Peyer's patch (tissue), 4 donors: ENCODE measurements at places on chromosomes 13 and 19.
A peak's percentile ranks its signal among the peaks of the same experiment; 100 is the strongest.

DNA sequence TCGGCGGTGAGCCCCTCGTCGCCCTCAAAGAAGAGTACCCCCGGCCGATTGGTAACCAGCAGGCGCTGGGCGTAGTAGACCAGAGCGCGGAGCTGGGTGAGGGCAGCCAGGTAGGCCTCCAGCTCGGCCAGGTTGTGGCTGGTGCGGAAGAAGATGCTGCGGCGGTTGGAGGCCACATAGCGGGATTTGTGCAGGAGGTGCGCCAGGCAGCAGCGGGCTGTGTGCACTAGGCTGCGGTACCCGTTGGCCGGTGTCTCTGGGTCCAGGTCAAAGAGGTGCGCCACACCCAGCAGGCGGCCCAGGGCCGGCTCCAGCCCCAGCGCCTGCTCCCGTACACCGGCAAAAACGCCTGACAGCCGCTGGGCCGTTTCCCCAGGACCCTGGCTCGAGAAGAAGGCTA lies 16.8 kb downstream of the LIPE start:
- H3K4me3 ChIP-seq, result no peak overlapping the region
- H3K27me3 ChIP-seq, result no peaks in the 10 kb centered on the region
- H3K36me3 ChIP-seq, result no peaks in the 10 kb centered on the region
- no peak overlapping the region for H3K27ac ChIP-seq

DNA sequence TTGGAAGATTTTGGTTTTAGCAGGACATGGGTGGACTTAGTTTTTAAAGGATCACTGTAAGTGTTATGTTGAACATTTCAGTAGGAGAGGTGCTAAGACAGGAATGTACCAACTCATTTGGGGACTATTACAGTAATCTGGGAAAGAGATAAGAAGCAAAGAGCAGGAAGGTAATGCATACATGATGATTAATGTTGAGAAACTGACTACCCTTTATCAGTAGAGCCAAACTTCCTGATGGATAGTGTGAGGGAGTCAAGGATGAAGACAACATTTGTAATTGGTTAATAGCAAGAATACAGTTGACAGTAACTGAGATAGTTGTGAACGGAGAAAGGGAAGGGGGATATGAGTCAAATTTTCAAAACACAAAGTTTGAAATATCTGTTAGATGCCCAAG lies 421.9 kb upstream of the PRR20A start:
- H3K27ac ChIP-seq, result no peak overlapping the region
- no peaks in the 10 kb centered on the region for H3K36me3 ChIP-seq
- H3K27me3 ChIP-seq, result no peaks in the 10 kb centered on the region
- H3K4me1 ChIP-seq, result no peaks in the 10 kb centered on the region

- H3K27ac ChIP-seq, result no peak overlapping the region
- H3K36me3 ChIP-seq, result no peaks in the 10 kb centered on the region
- H3K4me3 ChIP-seq, result no peak overlapping the region
- no peaks in the 10 kb centered on the region for H3K27me3 ChIP-seq
These were observed 3.4 kb downstream of the PBX4 start for GRCh38 chr19:19615086-19615485.

- no peaks in the 10 kb centered on the region for H3K36me3 ChIP-seq
- no peaks in the 10 kb centered on the region for H3K27me3 ChIP-seq
- no peak overlapping the region for H3K27ac ChIP-seq
- H3K4me3 ChIP-seq, result no peak overlapping the region
These were observed 91.8 kb downstream of the LRCH1 start for GRCh38 chr13:46644816-46645215.

DNA sequence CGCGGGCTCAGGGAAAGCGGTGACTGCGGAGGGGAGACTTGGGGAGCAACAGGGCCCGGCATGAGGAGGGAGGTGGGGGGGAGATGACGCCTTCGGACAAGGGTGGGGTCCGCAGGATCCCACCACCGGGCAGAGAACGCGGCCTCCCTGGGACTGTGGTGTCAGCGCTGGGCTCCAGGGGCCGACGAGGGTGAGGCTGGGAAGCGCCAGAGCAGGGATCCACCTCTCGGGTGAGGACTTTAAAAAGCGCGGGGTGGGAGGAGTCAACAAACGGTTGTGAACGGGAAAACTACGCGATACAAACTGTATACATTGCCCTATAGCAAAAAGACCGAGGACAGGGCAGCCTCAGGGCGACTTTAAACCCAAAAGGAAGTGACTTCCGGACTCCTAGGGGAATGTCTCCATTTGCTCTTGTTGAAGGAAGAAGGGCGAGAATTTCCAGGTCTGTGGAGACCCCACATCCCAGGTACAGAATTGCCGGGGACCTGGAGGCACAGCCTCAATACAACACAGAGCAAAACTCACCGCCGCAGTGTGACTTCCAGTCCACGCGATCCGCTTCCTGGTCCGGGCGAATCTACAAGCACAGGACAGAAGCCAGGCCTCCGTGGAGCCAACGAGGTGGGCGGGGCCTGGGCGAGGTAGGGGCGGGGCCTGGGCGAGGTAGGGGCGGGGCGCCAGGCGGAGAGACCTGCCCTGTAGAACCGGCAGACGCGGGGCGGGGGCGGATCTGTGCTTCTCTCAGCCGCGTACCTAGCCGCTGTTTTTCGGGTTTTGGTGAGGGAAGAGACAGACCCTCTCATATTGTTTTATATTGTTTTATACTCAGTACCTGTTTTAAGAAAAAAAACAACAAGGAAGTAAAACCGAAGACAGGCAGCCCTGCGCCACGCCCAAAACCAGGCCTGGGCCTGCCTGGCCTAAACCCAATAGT lies at the start of gene ZNF888:
Gene ZNF888 (minus strand): TSS at position 588 of the 937 bp plus-strand sequence. CDS start 5,555 bp downstream, outside the sequence.
- H3K36me3 ChIP-seq, result peaks cover 9% of the 10 kb centered on the region
- no peaks in the 10 kb centered on the region for H3K27me3 ChIP-seq
- DNase-seq, result peak; percentile 92
- H3K4me3 ChIP-seq, result peak within 1 kb of the TSS; percentile 62
- H3K27ac ChIP-seq, result peak within 1 kb of the TSS; percentile 94

- no peaks in the 10 kb centered on the region for H3K36me3 ChIP-seq
- DNase-seq, result no peak
- no peak overlapping the region for H3K4me3 ChIP-seq
- H3K27ac ChIP-seq, result no peak overlapping the region
- no peaks in the 10 kb centered on the region for H3K4me1 ChIP-seq
- no peaks in the 10 kb centered on the region for H3K27me3 ChIP-seq
These were observed 18.9 kb upstream of the TRIM13 start for GRCh38 chr13:49977992-49978391.

DNA sequence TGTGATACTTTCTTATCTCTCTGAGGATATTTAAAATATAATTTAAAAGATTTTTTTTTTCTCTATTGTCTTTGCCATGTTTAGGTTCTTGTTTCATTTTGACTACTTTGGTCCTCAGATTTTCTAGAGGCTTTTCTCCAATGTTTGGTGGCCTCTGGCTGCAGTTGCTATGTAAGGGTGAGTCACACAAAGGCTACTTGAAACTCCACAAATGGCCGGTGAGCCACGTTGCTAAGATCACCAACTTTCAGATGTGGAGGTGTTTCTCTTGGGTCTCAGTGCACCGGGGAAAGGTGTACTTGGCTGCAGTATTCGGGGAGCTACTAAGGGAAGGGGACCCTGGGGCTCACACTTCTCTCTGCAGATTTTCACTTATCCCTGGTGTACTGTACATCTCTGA lies 248.1 kb downstream of the HS6ST3 start:
- H3K27me3 ChIP-seq, result no peaks in the 10 kb centered on the region
- H3K4me1 ChIP-seq, result no peaks in the 10 kb centered on the region
- DNase-seq, result no peak
- no peak overlapping the region for H3K4me3 ChIP-seq
- no peaks in the 10 kb centered on the region for H3K36me3 ChIP-seq

DNA sequence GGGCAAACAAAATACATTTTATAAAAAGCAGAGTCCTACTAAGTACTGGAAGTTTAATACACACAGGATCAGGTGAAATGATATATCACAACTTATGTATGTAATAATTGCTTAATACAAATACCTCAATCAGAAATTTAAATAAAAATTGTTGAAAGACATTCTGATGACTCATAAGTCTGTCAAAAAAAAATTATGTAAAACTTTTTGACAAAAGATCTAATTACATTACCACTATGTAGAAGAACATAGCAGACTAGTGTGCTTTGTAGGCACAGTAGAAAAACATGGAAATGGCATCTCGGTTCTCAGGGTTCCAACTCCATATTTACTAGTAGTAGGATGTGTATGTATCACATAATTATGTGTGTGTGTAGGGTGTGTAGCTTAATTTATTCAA lies 156.2 kb downstream of the DNAJC3 start:
- H3K36me3 ChIP-seq, result no peaks in the 10 kb centered on the region
- no peak overlapping the region for H3K4me3 ChIP-seq
- H3K27me3 ChIP-seq, result no peaks in the 10 kb centered on the region
- H3K4me1 ChIP-seq, result no peaks in the 10 kb centered on the region

DNA sequence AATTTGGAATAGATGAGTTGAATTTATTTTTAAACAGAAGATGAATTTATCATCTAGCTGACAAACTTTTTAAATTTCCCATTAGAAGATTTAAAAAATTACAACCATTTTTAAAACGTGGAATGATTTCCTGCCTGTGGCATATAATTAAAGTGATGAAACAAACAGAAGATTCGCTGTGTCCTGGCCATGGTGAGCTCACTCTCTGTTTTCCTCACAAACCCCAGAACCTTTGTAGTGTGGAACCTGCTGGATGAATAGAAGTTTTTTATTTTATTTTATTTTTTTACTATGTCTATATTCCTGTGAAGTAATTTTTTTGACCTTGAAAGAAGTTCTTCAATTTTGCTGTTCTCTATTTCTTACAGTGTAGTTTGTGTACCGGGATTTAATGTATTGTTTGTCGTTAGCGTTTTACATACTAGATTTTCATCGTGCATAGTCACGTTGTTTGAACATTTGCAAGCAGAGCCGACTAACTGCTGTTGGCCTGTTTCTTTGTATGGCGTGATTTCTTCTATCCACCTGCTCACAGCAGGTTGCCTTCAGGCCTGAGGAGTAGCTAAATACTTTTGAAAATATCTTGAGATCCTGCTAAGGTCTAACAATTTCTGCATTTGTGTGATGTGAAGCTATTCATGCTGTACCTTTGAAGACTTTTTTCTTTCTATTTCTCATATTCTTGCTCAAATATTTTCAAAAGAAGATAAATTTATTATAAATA lies 149.2 kb downstream of the GGACT start:
- no peaks in the 10 kb centered on the region for H3K27me3 ChIP-seq
- no peak overlapping the region for H3K4me3 ChIP-seq

GRCh38 chr13:32408296-32409000 lies 19.5 kb downstream of the N4BP2L1 start:
- no peak overlapping the region for H3K27ac ChIP-seq
- DNase-seq, result no peak
- peaks cover 7% of the 10 kb centered on the region for H3K36me3 ChIP-seq
- H3K27me3 ChIP-seq, result no peaks in the 10 kb centered on the region
- H3K4me1 ChIP-seq, result no peaks in the 10 kb centered on the region

DNA sequence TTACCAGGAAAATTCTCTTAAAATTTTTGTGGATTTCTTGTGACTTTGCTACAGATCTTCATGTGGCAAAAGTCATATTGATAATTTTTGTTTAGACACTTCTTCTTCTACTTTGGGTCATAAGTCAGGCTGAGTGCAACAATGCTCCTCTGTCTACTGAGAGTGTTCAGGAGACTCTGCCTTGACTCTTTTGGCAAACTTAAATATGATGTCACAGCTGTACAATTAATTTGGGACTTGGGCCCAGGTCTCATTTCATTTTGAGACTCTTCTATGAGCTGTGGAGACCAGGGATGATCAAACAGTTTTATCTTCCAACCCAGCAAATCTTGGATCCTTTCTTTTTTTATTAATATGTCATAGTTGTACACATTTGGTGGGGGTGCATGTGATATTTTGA lies 19.7 kb upstream of the IPO5 start:
- H3K36me3 ChIP-seq, result no peaks in the 10 kb centered on the region
- no peak for DNase-seq
- no peaks in the 10 kb centered on the region for H3K27me3 ChIP-seq
